ENCODE measurements at places on chromosomes 1 and 21.

DNA sequence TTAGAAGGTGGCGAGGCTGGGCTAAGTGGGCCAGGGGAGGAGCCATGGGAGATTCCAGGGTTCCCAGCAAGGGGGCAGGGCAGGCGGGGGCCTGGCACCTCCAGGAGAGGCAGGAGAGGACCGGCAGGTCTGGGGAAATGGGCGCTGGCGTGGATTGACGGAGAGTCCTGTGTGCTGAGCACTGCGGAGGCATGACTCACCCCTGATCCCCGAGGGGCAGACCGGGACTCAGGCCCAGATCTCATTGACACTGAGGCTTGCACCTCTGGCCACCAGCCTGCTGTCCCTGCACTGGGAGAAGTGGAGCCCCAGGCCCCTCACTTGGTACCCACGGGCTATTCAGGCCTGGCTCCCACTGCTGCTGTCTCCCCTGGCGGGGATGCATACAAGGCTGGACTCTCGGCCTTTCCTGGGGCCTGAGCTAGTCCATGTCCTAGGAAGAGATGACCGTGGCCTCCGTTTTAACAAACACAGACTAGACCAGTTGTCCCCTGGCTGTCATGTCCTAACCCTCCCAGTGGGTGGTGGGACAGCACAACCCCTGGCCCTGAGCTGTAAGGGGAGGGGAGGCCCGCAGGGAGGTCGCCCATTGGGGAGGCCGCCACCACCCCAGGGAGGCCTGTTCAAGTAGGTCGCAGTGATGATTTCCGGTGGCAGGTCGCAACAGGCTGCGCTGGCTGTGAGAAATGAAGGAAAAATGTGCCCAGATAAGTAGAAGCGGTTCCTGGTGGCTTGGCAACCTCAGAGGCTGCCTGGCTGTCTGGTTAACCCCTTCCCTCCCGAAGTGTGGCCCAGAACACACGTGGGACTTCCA is 39.7 kb downstream of the RIPK4 start:
- DNase-seq = no peak

GRCh38 chr1:195550071-195550862 is 1058.0 kb downstream of the KCNT2 start:
- no peak for DNase-seq

DNA sequence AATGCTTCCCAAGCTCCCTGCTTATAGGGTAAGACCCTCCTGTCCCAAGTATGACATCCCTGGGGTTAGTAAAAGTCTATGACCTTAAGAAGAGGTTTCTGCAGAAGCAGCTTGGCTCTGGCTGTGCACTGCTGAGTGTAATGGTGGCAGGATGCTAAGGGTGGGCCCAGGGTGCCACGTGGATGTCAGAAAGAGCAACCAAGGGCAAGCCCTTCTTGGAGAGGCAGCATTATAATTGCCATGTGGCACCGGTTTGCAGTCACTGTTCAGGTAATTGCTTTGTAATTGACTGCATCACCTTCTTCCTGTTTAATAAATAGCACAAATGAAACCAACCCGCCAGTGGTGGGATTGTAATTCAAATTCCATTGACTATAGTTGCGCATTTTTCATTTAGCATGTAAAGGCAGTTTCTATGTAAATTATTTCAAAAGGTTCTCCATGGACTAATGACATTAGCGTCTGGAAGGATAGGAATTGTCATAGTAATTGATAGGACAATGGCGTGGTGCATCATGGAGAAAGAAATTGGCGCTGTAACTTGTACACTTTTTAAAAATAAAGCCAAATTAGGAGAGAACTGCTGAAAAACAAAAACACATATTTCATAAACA is 490.6 kb upstream of the VAMP3 start:
- DNase-seq = no peak

- DNase-seq = no peak
Measured at GRCh38 chr21:42734323-42734971, 81.0 kb downstream of the PDE9A start.

DNA sequence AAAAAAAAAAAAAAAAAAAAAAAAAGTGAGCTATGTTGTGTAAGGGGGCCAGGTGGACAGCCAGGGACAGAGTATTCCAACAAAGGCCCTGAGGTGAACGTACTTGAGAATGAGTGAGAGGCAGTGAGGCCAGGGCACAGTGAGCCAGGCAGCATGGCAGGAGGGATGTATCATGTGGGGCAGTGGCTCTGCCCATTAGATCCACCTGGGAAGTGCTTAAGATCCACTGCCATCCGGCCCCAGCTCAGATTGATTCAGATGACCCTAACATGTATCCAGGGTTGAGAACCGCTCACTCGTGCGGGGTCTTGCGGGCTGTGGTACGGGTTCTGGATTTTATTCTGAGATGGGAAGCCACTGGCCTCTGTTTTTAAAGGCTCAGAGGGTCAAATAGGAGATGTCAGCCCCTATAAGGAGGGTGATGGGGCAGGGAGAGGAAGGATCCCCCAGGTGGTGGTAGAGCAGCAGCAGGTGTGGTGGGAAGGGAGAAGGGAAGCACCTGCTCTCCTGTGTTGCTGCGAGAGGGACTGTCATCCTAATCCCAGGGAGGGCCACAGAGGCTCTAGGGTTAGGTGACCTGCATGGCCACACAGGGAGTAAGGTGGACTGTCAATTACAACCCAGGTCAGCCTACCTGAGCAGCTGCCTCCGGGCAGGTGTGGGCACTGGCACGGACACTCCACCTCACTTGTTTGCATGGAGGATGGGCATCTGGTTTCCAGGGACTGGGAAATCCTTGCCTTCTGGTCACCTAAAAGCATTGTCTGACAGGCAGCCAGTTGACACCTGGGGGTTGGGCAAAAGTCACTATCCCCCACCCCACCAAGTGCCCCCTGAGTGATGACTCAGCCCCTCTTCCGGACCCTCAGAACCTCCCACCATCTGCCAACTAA is 31.6 kb downstream of the CDK18 start:
- DNase-seq = no peak

DNA sequence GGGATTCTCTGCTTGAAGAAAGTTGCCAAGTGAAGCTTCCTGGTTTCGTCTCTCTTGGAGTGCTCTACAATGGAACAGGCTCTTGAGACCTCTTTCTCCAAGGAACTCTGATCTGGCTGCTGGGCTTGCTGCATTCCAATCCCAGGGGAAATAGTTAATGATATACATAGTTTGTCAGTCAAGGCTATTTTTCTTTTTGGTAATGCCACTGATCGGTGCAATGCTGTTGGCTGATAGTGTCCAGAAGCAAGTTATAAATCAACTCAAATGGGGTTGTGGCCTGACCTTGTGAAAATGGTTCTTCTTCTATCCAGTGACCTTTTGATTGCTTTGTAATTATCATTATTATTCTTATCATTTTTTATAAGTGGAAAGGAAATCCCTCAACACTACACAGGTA is 48.4 kb upstream of the TNFSF18 start:
- no peak for DNase-seq

DNA sequence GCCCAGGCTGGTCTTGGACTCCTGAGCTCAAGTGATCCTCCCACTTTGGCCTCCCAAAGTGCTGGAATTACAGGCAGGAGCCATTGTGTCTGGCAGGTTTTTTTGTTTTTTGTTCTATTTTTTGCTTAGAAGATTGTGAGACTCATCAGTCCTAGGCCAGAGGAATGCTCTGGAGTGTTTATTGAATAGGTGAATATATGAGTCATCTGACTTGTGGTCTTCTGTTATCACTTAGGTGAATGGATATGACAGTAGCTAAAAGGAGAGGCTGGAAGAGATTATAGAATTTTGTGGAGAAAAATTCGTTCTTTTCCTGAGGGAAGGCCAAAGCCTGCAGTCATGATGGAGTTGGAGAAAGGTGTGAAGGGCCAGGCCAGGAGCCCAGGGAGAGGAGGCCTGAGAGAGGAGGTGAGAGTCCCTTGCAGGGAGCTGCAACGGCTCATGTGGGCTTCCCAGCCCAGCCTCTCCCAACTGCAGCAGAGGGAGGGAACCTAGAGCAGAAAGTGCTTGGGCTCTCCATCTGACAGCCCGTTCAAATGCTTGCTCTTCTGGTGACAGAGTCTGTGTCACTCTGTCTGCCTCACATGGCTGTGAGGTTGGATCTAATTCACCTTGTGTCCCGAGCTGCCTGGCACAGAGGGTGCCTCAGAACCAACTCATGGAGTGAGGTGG is 31.6 kb upstream of the ACOT11 start:
- no peak for DNase-seq

- no peak for DNase-seq
Measured at GRCh38 chr1:184945678-184946412, 28.5 kb downstream of the NIBAN1 start.

GRCh38 chr1:78726686-78727085 is 77.1 kb downstream of the IFI44 start:
- DNase-seq = no peak

- no peak for DNase-seq
Measured at GRCh38 chr1:199313444-199313843, 674.6 kb downstream of the PTPRC start.

DNA sequence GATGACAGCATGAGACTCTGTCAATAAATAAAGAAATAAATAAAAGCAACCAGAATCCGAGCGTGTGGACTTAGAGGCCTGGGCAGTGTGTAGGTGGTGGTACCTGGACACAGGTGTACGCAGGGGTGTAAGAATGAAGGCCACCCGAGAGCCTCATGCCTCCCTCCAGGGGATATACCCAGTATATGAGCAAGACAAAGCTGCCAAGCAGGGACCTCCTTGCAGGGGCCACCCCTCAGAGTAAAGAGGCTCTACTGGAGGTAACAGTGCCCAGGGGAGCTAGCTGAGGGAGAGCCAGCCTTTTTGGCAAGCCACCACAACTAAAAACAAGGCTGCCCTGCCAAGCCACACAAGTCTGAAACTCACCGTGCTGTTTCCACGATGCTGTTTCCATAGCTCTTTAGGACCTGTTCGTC is 179.2 kb upstream of the RAB4A start:
- DNase-seq = peak; percentile 64

- DNase-seq = no peak
Measured at GRCh38 chr1:209672705-209673630, 2.2 kb upstream of the G0S2 start.

DNA sequence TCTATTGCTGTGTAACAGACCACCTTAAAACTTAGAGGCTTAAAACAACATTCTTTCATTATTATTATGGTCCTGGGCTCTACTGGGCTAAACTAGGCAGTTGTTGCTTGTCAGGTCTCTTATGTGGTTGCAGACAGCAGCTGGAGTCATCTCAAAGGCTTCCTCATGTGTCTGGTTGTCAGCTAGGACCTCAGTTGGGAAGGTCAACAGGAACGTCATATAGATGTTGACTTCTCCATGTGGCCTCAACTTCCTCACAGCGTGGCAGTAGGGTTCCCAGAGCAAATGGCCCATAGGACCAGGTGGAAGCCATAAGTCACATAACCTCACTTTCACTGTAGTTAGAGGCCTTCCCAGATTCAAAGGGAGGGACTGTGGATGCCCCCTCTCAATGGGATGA is 15.4 kb upstream of the MEF2D start:
- DNase-seq = no peak

- no peak for DNase-seq
Measured at GRCh38 chr1:98373056-98373455, 288.5 kb upstream of the SNX7 start.

DNA sequence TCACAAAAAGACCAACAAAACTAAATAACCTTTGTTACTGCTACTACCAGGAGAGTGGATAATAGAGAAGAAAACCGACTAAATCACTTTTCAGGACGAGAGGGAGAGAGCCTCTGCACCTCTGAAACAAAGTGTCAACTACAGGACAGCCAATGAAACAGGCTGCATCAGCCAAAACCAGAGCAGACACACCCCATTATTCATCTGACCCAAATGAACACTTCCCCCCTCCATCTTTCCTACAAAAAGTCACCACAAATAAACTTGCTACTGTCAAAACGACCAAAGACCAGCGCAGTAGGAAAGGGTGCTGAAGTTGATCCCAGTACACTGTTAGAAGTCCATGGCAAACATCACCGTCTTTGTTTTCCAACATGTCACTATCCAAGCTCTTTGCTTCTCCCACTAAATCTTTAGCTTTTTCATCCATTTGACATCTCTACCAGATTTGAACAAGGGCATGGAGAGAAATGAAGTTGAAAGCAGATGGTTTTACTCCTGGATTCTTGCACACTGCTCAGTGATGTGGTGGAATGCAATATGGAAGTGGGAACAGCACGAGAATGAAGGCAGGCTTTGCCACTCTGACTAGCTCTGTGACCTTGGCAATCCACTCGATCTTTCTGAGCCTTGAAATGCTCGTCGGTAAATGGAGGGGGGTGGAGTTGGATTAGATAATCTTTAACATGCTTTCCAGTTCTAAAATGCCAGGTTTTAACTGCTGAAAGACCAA is 20.5 kb downstream of the DSTYK start:
- DNase-seq = no peak

DNA sequence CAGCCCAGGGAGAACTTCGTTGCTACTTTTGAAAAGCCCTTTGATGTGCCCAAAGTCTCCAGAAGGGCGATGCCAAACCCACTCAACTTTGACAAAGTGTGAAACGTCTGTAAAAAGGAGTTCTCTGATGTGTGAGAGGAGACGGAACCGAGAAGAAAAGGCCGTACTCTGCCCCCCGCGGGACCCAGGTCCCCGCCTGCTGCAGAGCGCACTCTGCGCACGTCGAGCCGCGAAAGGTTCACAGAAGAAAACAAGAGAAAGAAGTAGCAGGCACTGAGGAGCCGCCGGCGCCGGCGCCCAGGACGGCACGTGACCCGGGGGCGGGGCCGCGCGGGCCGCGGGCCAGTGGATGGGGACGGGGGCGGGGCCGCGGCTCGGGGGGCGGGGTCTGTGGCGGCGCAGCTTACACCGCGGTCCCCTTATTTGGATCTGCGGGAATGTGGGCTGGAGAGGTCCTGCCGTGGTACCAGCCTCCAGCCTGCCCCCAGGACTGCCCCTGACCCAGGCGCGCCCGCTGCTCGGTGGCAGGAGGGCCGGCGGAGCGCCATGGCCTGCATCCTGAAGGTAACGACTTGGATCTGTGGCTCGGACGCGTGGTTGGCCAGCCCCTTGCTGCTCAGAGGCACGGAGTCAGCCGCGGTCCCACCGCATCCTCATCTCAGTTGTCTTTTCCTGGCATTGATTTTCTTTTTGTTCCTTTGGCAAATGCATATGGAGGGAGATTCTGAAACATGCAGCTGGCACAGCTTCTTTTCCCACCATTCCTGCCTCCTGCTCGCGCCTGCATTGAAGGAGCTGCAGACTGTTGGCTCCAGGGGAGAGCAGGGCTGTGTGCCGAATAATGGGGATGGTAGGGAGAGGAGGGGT is at the start of gene ST6GALNAC3:
Gene ST6GALNAC3 (plus strand): TSS at position 426 of the 867 bp plus-strand sequence.
- DNase-seq = peak; percentile 39

DNA sequence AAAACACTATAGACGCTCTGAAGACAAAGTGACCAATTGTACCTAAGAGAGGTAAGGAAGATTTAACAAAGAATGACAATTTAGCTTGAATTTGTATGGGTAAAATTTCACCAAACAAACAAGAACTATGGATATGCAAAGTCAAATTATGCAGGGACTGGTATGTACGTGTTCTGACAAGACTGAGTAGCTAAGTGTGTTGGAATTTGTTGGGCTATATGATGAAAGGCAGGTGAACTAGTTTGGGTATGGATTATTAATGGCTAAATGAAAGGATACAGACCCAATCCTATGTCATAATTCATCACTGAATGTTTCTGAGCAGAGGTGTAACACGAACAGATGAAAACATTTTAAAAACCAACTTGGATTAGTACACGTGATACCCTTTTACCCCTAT is 7.6 kb downstream of the DNTTIP2 start:
- DNase-seq = no peak

Measured in NCI-H1092 (cell line).